Panc1 (cell line): ENCODE measurements at places on chromosomes 2 and 18. TPM values are rescaled to one million over a fixed set of nuclear protein-coding genes. Genes with fewer than 3 reads are reported as not detected.
A peak's percentile ranks its signal among the peaks of the same experiment; 100 is the strongest.

- no peak overlapping the region for H3K27ac ChIP-seq
- no peak overlapping the region for H3K4me3 ChIP-seq
- no peaks in the 10 kb centered on the region for H3K27me3 ChIP-seq
- no peak for DNase-seq
- H3K36me3 ChIP-seq: peaks cover 2% of the 10 kb centered on the region
Measured at GRCh38 chr2:121355488-121355887, 70.5 kb upstream of the TFCP2L1 start.

GRCh38 chr18:12449051-12449785, 41.5 kb downstream of the PRELID3A start:
- no peaks in the 10 kb centered on the region for H3K4me1 ChIP-seq
- no peaks in the 10 kb centered on the region for H3K27me3 ChIP-seq
- H3K36me3 ChIP-seq: peaks cover 7% of the 10 kb centered on the region; the same call in 1 of the 2 replicates
- no peak overlapping the region for H3K27ac ChIP-seq

- H3K27ac ChIP-seq: no peak overlapping the region
- no peak overlapping the region for H3K4me3 ChIP-seq
- peaks cover 2% of the 10 kb centered on the region for H3K27me3 ChIP-seq
- no peaks in the 10 kb centered on the region for H3K4me1 ChIP-seq
- no peaks in the 10 kb centered on the region for H3K36me3 ChIP-seq
- DNase-seq: no peak
Measured at GRCh38 chr2:218093879-218094278, 24.8 kb downstream of the RUFY4 start.

DNA sequence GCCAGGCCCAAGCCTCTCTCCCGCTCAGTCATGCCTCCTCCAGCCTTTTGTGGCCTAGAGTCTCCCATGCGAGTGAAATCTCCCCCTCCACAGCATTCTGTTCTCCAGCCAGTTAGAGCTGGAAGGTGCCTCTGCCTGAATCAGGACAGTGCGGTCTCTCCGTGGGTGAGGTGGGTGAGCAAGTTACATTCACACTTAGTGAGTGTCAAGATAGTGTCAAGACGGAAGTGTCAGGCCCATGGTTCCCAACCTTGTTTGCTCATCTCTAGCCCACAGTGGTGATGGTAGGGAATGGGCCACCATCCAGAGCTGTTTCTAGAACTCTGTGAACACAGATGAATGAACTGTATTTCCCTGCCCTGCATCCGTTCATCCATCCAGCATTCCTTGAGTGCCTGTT, 59.5 kb downstream of the LPIN1 start:
- H3K27ac ChIP-seq: no peak overlapping the region
- peaks cover 9% of the 10 kb centered on the region for H3K36me3 ChIP-seq
- DNase-seq: no peak
- no peaks in the 10 kb centered on the region for H3K4me1 ChIP-seq
- H3K4me3 ChIP-seq: no peak overlapping the region

- no peak for DNase-seq
- H3K4me1 ChIP-seq: no peaks in the 10 kb centered on the region
- H3K36me3 ChIP-seq: no peaks in the 10 kb centered on the region
Measured at GRCh38 chr18:24585996-24586566, 125.6 kb downstream of the HRH4 start.

CD8A gene
- total RNA-seq: 0.41 TPM

GRCh38 chr2:88095022-88095421, 27.4 kb downstream of the SMYD1 start:
- H3K36me3 ChIP-seq: no peaks in the 10 kb centered on the region
- H3K4me1 ChIP-seq: no peaks in the 10 kb centered on the region
- peaks cover 16% of the 10 kb centered on the region for H3K27me3 ChIP-seq
- H3K4me3 ChIP-seq: no peak overlapping the region
- DNase-seq: no peak

SELENOI gene
- 28.5 TPM for total RNA-seq

DNA sequence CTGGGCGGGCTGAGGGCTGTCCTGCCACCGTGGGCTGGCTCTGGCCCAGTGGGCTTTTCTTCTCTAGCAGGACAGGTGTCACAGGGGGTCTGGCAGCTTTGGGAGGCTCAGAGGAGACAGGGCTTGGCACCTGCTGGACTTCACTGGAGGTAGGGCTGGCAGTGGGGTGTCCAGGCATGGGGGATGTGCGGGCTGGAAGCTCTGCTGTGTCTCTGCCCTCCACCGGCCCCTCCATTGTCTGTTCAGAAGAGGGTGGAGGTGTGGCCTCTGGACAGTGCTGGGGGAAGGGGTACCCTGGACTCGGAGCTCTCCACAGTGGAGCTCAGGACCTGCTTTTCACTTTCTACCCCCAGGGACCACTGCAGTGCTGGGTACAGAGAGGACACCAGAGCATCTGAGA, 9.2 kb downstream of the PTPRN start:
- H3K27me3 ChIP-seq: peaks cover 5% of the 10 kb centered on the region; the same call in 1 of the 2 replicates
- H3K4me3 ChIP-seq: no peak overlapping the region
- DNase-seq: no peak
- H3K36me3 ChIP-seq: no peaks in the 10 kb centered on the region

DNA sequence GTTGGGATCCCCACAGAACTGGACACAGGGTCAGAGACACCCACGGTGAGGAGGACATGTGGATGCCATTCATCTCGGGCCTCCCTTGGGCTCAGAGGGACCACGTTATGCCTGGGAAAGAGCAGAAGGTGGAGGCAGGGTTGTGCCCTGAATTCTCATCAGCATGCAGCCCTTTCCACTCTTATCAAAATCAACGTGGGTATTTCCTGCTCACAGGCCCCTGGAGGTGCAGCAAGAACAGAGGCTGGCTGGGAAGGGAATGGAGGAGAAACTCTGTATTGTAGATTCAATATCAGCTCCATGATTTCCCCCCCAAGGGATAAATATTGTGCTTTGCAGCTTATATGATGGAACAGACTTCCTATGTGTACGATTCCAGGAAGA, 90.9 kb downstream of the SETBP1 start:
- H3K4me3 ChIP-seq: no peak overlapping the region
- no peaks in the 10 kb centered on the region for H3K36me3 ChIP-seq
- no peak overlapping the region for H3K27ac ChIP-seq

DNA sequence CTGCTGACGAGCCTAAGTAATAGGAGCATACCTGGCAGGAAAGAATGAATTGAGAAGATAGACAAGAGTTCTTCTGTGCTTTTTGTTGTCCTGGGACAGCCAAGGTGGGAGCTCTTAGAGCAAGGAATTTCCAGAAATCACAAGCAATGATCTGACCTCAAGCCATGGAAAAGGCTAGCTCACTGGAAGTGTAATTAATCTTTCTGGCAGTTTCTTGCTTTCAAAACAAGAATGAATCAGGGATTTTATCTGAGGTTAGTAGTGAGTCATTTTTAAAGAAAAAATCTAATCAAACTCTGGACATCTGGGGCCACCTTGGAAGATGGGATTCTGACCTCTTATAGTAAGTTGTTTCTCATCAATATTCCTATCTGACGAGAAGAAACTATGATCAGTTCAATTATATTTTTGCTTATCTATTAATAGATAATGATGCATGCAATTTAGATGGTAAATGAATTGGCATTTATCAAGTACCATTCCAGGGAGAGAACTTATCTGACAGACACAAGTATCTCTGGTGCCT, 98.0 kb downstream of the ADCYAP1 start:
- H3K27ac ChIP-seq: no peak overlapping the region
- H3K27me3 ChIP-seq: no peaks in the 10 kb centered on the region
- H3K4me1 ChIP-seq: no peaks in the 10 kb centered on the region
- no peak overlapping the region for H3K4me3 ChIP-seq
- H3K36me3 ChIP-seq: no peaks in the 10 kb centered on the region

DNA sequence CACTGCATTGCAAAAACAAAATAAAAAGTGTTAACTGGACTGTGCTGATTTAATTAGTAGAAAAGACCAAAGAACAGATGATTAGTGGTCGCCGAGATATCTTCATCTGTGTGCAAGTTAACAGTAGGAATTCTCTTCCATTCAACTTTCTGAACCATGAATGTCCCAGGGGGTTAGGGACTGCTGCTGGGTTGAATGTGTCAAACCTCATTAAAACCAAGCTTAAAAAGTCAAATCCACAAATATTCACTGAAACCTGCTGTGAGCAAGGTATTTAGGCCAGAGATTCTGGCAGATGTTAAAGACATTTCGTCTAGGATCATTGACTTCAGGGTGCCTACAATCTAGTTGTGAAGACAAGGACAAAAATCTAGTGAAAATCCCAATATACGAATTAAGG, 58.7 kb downstream of the STPG4 start:
- no peak overlapping the region for H3K4me3 ChIP-seq
- H3K4me1 ChIP-seq: no peaks in the 10 kb centered on the region
- H3K27me3 ChIP-seq: no peaks in the 10 kb centered on the region
- DNase-seq: no peak
- H3K36me3 ChIP-seq: no peaks in the 10 kb centered on the region

DNA sequence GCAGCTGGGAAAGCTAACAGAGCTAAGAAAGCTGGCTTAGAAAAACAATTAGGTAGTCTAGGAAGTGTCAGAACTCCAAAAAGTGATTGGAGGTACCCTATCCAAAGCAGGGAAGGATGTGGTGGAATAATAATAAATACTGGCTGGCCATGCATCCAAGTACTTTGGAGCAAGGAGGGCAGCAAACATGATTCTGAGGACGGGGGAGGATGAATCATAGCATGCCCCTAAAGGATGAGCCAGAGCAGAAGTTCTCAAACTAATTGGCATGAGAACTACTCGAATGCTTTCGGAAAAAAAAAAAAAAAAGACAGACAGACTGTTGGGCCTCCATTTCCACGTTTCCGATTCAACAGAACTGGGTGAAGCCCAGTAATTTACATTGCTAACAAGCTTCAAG, 2.4 kb downstream of the CWC22 start:
- peaks cover 6% of the 10 kb centered on the region; the same call in 1 of the 2 replicates for H3K4me1 ChIP-seq
- peaks cover 3% of the 10 kb centered on the region for H3K36me3 ChIP-seq
- DNase-seq: no peak
- no peak overlapping the region for H3K27ac ChIP-seq

PSTPIP2 gene
- 0.39 TPM for total RNA-seq

DNA sequence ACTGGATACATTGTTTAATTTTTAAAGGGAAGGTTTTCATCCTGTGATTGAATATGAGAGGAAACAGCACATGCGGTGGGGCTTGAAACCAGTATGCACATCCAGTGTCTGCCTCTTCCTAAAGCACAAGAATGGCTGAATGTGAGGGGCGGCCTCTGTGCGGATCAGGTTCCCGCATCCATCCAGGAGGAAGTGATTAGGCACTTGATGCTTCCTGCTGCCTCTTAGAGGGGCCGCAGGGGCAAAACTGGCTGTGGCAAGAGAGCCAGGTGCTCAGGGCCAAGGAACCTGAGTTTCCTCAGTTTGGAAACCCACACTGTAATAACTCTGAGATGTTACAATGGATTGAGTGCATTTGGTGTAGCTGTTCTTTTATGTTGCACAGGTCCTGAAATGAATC, 48.8 kb downstream of the THNSL2 start:
- H3K27me3 ChIP-seq: peaks cover 6% of the 10 kb centered on the region; the same call in 1 of the 2 replicates
- no peaks in the 10 kb centered on the region for H3K4me1 ChIP-seq
- no peak overlapping the region for H3K4me3 ChIP-seq
- DNase-seq: no peak

SDC1 gene
- total RNA-seq: 93.0 TPM

DNA sequence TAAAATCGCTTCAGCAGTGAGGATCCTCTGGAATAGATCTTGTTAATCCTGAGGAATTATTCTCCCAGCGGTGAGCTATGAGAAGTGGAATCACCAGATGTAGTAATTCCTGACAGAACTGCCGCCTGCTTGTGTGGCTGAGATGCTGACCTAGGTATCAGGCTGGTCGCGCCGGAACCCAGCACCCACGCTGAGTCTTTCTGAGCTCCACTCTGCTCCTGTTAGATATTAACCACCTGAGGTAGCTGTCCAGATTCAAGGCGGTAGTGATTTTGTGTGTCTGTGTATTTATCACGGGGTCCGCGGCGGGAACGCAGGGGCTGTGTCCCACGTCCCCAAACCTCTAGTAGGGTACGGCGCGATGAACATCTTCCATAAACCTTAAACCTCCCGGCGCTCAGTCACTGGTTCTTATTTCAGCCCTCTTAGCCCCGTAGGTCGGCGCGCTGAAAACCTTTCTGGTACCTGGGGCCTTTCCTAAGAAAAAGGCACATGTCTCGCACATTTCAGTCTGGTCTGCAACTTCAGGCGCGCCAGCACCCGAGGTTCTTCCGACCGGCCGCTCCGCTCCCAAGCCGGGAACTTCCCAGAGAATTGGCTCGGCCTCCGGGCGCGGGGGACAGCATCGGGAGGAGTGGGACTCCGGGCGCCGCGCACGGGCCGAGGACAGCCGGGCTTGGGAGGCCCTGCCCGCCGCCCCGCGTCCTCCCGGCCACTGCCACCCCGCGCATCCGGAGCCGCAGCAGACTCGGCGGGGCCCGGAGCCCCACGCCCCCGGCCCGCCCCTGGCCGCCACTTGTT, 542 bp upstream of the CNNM3 start:
- no peaks in the 10 kb centered on the region; the same call in 1 of the 2 replicates for H3K36me3 ChIP-seq
- H3K4me1 ChIP-seq: peaks cover 27% of the 10 kb centered on the region
- peak overlapping the region; percentile 75 for H3K4me3 ChIP-seq
- no peaks in the 10 kb centered on the region for H3K27me3 ChIP-seq

- H3K27ac ChIP-seq: no peak overlapping the region
- H3K27me3 ChIP-seq: no peaks in the 10 kb centered on the region
- H3K4me3 ChIP-seq: no peak overlapping the region
- no peaks in the 10 kb centered on the region for H3K36me3 ChIP-seq
- no peak for DNase-seq
- no peaks in the 10 kb centered on the region for H3K4me1 ChIP-seq
Measured at GRCh38 chr18:48563027-48563426, 24.2 kb downstream of the CTIF start.

DNA sequence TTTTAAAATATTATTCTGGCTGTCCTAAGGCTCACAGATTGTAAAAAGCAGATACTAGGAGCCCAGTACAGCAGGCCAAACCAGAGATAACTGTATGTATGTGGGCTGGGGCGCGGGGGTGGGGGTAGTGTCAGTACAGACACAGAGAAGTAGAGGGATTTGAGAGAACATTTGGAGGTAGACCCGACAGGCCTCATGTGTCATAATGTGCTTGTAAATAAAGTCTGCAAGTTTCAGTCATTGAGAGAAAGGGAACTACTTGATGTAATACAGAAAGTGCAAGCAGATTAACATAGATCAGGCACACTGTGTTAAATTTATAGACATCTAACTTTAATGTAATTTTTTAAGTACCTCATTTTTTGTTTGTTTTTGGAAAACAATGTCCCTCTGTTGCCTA, 7.4 kb upstream of the POLI start:
- H3K27me3 ChIP-seq: no peaks in the 10 kb centered on the region
- no peak overlapping the region for H3K27ac ChIP-seq
- DNase-seq: no peak
- no peak overlapping the region for H3K4me3 ChIP-seq
- H3K4me1 ChIP-seq: no peaks in the 10 kb centered on the region
- H3K36me3 ChIP-seq: no peaks in the 10 kb centered on the region
